ENCODE measurements at places on chromosomes 1 and 21.

GRCh38 chr21:38171723-38172344, 85.0 kb upstream of the KCNJ15 start:
- no peak for DNase-seq

DNA sequence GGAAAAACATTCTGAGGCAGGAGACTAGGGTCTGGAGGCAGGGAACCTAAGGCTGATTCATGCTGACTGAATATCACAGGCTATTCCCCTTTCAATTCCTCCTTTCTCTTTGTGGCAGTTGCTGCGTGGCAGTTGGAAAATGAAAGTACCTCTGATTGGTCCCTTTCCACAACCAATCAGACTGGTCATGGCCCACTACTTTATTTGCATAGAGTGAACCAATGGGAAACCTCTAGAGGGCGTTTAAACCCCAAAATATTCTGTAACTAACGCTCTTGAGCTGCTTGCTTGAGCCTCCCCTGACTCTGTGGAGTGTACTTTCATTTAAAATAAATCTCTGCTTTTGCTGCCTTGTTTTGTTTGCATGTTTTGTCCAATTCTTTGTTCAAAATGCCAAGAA, 27.7 kb upstream of the VN1R5 start:
- DNase-seq: no peak

GRCh38 chr1:32695098-32695904, 7.3 kb downstream of the SYNC start:
- peak; percentile 40 for DNase-seq

DNA sequence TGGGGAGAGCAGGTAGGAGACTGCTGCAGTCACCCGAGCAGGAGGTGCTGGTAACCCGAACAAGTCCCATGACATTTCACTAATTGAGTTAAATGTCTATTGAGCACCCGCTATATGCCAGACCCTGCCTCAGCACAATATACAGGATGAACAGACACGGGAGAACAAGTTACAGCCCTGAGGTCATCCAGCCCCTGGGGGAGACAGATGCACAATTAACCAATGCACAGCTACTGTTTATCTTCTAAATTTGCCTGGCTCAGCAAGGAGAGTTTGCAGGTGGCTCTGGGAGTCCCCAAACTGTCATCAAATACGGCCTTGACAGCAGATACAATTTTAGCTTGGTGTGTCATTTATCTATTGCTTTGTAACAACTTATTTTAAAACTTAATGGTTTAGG, 18.1 kb downstream of the CITED4 start:
- no peak for DNase-seq

DNA sequence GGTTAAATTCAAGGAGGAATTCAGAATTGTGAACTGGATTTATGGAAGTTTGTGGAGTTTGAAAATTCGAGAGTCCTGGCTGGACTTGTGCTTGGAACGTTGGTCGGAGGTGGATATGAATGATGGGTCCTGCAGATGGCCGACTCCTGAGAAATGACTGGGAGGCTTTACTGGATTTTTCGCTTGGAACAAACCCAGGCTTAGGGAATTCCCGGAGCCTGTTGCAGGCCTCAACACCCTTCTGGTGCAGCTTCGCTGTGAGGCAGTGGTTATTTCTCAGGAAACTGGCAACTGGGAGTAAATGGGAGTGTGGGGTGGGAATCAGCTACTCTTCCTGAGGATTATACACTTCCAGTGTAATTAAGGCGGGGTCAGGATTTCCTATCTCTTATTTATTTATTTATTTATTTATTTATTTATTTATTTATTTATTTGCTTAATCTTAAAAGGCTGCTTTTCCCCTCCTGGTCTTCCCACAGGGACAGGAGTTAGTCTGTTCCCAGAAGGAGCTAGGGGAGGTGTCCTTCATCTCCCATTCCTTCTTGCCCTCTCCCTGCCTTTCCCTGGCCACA, 21.1 kb downstream of the MAPKAPK2 start:
- DNase-seq: no peak

- peak; percentile 24 for DNase-seq
These were observed 11.7 kb upstream of the IFNLR1 start for GRCh38 chr1:24198766-24199165.

DNA sequence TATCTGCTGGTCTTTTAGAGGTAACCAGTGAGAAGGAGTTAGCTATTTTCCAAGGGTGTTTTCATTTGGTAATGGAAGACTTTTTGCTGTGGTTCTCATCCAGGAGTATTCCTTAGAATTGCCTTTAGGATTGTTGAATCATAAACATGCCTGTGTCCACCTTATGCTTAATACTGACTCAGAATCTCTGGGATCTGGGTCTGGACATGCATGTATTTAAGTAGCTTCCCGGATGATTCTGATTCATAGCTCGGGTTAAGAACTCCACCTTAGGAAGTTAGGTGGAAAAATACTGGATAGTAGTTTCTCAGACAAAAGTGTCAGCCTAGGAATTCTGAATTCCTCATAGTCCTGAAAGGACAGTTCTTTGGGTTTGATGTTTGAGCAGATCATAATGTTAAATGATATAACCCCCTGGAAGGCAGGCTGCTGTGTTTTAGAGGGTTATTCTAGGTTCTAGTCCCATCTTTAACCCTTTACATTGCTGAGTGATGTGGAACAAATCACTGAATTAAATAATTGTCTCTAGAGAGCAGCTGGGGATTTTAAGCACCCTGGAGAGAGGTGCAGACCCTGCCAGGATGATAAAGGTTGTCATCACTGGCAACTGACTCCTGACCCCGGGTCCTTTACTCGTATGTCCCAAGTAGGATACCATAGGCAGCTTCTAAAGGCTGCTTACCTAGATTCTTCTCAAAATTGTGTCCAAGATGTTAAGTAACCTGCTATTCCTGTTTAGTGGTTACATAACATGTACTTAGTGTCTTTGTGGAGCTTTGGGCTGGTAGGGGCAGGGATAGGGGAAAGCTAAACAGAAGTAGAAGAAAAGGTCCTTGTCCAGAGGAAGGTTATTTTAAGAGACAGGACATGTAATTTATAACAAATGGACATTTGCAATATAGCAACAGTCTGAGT, 14.5 kb upstream of the C4BPB start:
- no peak for DNase-seq

DNA sequence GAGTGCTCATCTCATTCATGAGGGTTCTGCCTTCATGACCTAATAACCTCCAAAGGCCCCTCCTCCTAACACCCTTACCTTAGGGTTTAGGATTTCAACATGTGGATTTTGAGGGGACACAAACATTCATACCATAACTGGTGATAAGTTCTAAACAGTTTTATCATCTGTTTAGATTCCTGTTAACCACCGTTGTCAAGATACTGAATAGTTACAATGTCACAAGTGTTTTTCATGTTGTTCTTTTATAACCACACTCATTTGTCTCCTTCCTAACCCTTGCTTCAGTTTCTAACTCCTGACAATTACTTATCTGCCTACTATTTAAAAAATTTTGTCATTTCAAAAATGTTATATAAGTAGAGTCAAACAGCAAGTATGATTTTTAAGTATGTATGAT, 86.0 kb downstream of the NCAM2 start:
- no peak for DNase-seq

DNA sequence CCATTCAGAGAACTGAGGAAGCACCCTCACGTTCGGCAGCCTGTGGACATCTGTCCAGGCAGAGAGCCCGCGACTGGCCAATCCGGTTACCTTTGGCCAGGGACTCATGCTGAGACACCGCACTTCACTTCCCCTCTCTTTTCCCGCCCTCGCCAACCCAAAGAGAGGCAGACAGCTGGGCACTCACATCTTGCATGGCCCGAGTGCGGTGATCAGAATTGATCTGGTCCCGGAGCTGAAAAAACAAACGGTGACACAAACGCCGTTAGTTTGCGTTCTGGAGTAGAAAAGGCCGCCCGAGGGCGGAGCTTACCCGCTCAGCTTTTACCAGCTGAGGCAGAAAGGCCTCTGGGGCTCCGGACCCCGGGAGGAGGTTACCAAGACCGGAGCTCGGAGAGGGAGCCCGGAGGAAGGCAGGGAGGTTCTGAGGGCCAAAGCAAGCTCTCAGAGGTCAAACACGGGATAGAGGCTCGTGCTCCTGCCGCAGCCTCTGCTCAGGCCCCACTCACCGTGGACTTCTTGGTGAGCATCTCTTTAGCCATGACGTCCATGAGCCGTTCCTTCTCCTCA, 376 bp downstream of the SF3A3 start:
- peak; percentile 71 for DNase-seq

DNA sequence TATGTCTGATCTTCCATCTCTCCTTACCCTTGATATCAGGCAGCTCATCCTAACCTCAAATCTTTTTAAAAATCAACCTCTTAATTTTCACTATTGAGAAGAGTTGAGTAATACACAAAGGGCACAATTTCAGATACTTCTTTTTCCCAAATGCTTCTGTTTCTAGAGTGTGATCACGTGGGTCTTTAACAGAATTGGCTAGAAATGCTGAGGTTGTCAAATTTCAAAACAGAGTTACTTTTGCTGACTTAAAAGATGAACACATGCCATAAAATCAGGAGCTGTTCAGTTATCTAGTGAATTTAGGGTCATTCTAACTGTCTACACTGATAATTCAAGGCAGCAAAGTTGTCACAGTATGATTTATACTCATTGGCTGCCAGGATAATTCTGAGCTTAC, 63.6 kb upstream of the NGF start:
- no peak for DNase-seq
